ENCODE measurements at places on chromosomes 3 and 15. TPM values are rescaled to one million over a fixed set of nuclear protein-coding genes. Genes with fewer than 3 reads are reported as not detected.

ILDR1 gene
- not detected for total RNA-seq

RTP3 gene
- not detected for total RNA-seq

CHST2 gene
- 8.2 TPM for total RNA-seq

REC114 gene
- total RNA-seq, result not detected

TMEM207 gene
- not detected for total RNA-seq

TPRG1 gene
- total RNA-seq, result 0.15 TPM

CPLX3 gene
- not detected for total RNA-seq

RSRC1 gene
- total RNA-seq, result 73.8 TPM
